Colonic mucosa (tissue), 4 donors: ENCODE measurements at places on chromosomes 16 and 17.

DNA sequence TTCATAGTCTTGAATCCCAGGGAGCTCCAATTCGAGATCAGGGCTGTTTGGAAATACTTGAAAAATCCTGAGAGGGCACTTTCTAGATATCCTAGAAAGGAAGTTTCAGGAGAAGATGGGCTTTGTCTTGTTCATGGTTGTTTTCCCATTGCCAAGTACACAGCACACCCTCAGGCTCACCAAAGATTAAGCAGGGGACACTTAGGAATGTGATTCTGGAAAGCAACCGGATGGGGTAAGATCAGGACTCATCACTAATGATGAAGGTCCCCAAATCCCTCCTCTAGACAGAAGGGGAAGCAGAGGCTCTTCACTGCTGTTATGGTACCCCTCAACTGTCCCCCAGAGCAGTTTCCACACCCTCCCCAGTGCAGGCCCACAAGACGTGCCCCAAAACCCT is 40.7 kb downstream of the VAC14 start:
- DNase-seq, result no peak

- DNase-seq, result no peak
Measured at GRCh38 chr17:32484628-32485027, 2.2 kb upstream of the CDK5R1 start.

GRCh38 chr17:36591434-36592315 is at the start of gene DHRS11:
Gene DHRS11, plus strand, starts transcription at chr17:36591879. Its CDS starts 131 bp downstream, at chr17:36592010.
- peak; percentile 91 for DNase-seq

GRCh38 chr16:57725554-57725953 is 10.0 kb upstream of the KATNB1 start:
- no peak for DNase-seq

- no peak for DNase-seq
Measured at GRCh38 chr16:70511833-70512232, 11.5 kb downstream of the COG4 start.

DNA sequence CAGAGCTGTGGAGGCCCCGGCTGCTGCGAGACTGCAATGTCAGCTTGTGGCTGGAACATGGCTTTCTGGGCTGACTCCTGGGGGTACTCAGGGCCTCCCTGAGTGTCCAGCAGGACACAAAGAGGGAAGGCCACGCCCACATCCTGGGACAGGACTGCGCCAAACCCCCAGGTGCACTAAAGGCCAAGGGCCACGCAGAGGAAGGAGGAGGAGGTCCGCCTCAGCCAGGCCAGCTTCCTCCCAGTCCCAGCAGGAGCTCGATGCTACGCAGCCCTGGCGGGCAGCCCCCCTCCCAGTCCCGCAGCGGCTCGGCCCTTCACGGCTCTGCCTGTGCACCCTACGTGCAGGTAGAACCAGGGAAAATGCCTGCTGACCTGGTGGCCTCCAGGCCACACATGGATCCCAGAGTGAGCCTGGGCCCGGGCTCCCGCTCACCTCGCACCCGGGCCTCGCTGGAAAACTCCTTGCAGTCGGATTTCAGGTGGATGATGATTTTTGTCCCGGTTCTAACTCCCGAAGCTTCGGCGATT is 21.2 kb downstream of the DNASE1 start:
- no peak for DNase-seq

GRCh38 chr17:12048843-12049473 is 28.3 kb downstream of the MAP2K4 start:
- no peak for DNase-seq

- peak; percentile 85 for DNase-seq
Measured at GRCh38 chr16:17467923-17468540, 2.7 kb downstream of the XYLT1 start.

DNA sequence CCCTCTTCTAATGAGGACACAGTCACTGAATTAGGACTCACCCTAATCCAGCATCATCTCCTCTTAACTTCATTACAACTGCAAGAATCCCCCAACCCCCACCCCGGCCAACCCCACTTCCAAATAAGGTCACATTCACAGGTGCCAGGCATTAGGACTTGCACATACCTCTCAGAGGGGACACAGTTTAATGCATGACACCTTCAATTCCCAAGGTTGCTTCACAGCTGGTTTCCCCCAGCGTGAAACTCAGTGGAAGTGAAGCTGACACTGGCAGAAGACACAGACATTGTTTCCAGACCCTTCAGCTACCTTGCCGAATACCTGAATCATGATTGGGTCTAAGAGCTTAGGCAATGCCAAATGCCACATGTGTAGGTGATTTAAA is 217.0 kb upstream of the DYNLRB2 start:
- DNase-seq, result no peak

GRCh38 chr17:54983260-54983659 is 14.7 kb downstream of the STXBP4 start:
- DNase-seq, result no peak

- peak; percentile 15 for DNase-seq
Measured at GRCh38 chr17:78269955-78270381, 38.5 kb downstream of the TMEM235 start.

- no peak for DNase-seq
Measured at GRCh38 chr16:84548508-84548907, 44.0 kb upstream of the MEAK7 start.

- DNase-seq, result peak; percentile 75
Measured at GRCh38 chr17:46191322-46192188, 1.7 kb downstream of the KANSL1 start.

- DNase-seq, result peak; percentile 18
Measured at GRCh38 chr16:57534337-57534880, 2.0 kb downstream of the CCDC102A start.

GRCh38 chr16:10552998-10553491 is 27.4 kb downstream of the EMP2 start:
- peak; percentile 34 for DNase-seq

DNA sequence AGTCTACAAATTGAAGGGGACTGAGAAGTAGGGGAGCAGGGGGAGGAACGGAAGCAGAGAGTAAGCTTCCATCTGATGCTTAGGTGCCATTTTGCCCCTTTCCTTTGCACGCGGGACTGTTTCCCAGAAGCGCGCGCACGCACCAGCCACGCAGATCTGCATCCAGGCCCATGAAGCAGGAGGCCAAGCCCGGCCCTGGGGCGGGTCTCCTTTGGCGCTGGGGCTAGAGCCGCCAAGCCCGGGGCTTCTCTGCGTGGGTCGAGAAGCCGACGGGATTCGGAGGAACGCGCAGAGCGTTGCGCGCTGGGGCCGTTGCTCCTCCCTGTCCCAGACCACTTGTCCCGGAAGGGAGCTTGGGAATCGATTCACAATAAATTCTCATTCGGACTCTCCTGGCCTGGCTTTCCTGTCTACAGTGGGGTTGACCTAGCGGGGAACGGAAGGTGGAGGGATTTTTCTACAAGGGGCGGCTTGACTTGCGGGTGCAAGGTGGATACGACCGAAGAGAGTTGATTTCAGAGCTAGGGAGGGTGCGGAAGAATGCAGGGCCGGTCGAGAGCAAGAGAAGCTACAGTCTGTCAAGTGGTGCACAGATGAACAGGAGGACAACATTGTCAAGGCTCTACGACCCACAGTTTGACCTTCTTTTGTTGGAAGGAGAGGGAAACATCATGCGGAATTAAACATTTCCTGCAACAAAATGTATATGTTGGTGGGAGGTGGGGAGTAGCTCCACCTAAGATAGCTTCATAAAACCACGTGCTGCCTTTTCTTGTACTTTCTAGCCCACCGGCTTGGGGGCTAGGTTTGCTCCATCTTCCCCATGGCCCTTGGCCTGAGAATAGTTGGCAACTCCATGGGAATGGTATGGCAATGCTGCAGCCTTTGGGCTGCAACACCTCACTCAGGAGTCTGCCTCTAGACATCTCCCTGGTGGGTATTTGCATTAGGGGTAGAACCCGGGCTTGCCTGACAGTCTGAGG is 4.5 kb downstream of the HOXB9 start:
- DNase-seq, result no peak

DNA sequence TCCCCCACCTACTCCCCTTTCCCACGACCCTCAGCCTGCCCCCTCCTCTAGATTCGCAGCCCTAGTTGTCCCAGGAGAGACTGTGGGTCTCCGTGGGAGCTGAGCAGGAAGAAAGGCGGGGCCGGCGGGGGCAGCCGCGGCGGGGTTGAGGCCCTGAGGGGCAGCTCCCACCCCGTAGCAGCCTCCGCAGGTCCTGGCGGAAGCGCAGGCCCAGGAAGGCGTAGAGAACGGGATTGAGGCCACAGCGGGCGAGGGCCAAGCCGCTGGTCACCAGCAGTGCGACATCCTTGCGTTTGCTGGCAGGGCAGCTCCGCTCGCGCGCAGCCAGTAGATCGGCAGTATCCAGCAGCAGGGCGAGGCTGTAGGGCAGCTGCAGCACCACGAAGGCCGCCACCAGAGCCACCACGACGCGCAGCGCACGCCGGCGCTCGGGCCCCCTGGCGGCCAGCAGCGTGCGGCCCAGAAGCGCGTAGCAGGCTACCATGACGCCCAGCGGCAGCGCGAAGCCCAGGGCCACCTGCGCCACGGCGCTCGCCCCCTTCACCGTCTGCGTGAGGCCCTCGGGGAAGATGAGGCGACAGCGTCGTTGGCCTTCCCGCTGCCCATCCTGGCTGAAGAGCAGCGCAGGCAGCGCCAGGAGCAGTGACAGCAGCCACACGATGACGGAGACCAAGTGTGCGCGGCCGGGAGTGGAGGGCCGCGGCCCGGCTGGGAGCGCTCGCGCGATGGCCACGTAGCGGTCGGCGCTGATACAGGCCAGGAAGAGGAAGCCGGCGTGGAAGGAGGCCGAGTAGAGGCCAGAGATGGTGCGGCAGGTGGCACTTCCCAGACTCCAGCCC is 1.9 kb downstream of the CCR10 start:
- DNase-seq, result peak; percentile 79

DNA sequence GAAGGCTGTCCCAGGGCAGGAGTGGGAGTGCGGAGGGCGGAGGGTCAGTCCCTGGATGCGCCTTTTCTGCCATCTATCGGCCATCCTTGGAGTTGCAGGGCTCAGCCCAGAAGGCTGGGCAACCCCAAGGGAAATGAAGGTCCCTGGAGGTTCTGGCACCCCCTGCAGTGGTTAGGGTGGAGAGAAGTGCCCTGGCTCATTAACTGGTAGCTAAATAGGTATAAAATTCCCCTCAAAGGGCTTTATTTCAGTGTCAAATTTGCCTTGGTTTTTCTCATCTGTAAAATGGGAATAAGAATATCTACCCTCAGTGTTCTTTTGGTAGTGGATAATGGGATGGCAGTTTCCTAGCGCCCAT is 22.4 kb downstream of the C17orf75 start:
- DNase-seq, result peak; percentile 79

DNA sequence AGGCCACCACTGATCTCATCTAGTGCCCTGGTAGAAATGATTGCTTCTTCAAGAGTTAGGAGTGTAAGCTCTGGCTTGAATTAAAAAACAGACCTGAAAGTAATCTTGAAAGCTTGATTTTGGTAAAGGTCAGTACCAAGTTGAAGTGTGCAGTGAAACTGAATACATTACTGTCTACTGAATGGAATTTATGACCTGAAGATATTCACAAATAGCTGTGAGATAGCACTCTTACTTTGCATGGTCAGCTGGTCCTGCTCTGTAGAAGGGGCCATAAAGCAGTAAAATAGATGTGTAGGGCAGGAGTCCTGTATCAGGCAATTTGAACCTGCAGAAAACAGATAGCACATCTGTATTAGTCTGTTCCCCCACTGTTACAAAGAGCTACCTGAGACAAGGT is 78.6 kb downstream of the MYH13 start:
- no peak for DNase-seq

DNA sequence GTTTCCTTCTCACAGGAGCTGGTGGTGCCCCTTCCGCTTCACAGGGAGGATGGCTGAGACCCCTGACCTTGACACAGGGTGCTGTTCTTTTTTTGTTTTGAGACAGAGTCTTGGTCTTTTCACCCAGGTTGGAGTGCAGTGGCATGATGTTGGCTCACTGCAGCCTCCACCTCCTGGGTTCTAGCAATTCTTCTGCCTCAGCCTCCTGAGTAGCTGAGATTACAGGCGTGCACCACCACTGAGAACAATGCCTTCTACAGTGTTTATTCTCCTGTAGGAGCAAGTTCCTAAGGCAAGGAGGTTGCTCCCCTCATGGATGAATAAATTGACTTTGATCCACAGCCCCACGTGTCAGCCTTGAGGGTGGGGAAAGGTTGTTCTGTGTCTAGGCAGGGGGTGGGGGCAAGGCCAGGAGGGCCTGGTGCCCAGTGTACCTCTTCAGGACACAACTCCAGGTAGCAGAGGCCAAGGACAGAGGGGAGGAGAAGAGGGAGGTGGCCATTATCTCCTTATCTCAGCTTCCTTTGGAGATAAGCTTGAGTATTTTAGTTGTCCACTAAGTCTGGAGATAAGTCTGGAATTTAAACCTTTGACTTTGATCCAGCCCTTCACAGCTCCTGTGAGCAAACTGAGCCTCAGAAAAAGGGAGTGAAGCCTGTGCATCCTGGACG is 159.4 kb downstream of the SEC14L1 start:
- DNase-seq, result peak; percentile 69

DNA sequence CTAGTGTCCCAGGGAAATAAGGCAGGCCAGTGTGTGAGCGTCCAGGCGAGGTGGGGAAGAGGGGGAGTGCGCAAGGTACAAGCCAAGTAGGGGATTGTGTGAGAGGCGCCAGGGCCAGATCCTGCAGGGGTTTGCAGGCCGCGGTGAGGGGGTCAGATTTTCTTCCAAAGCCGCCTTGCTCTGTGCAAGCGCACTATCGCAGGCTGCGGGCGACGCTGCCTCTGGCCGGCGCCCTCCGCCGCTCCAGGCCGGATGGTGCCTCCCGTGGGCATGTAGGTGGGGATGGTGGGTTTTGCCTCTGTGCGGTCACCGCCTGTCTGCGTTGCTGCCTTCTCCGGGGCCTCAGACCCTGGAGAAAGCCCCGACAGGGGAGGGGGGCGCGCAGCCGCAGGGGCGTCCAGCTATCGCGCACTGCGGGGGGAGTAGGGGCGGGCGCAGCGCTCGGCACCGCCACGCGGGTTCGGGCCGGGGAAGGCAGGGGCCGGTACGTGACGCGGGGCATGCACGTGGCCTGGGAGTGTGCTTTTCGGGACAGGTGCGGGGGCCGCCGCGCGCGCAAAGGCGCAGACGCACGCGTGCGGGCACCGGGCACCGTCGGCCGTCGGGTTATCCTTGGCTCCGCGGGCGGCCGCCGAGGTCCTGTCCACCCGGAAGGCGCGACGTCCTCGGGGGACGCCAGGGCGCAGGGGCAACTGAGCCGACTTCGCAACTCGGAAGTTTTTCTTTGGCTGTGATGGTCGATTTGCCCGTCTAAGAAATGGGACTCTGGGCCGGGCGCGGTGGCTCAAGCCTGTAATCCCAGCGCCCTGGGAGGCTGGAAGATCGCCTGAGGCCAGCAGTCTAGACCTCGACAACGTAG is 1.1 kb upstream of the HAPSTR1 start:
- peak; percentile 42 for DNase-seq

DNA sequence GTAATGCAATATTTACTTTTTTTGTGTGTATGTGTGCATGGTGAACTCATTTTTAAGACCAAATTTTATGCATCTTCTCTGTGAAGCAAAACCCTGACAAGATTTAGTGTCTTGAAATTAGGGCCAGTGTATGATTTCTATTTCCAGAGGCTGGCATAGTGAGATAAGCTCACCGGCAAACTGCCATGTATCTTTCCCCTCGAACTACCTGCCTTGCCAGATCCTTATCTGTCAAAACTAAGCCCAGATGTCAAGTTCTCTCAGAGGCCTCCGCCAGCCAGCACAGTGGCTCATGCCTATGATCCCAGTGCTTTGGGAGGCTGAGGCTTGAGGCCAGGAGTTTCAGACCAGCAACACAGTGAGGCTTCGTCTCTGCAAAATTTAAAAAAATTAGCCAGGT is 10.0 kb downstream of the USP32 start:
- no peak for DNase-seq

- DNase-seq, result no peak
Measured at GRCh38 chr16:10202649-10203048, 20.4 kb upstream of the GRIN2A start.

GRCh38 chr17:67456889-67457288 is 79.8 kb downstream of the PITPNC1 start:
- no peak for DNase-seq

- DNase-seq, result no peak
Measured at GRCh38 chr17:43578699-43579565, 32.8 kb upstream of the ETV4 start.
